ENCODE measurements at places on chromosomes 16 and 17.

GRCh38 chr16:4025428-4025827 lies 90.8 kb downstream of the ADCY9 start:
- no peak for DNase-seq

DNA sequence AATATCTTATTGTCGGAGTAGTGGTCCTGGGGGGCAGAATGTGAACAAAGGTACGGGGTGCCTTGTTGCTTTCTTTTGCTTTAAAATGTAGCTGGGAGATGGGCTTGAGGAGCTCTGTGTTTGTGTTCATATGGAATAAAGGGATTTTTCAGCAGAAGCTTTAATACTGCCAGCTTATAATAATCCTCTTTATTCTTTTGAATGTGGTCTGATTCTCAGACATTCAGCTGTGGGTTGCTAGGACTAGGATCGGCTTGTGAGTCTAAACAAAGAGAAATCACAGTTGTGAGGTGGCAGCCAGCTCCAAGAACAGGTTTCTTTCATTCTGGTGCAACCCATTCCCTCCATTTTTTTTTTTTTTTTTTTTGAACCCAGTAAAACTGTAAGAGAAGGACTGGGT lies 7.2 kb downstream of the MRPL58 start:
- DNase-seq, result no peak

- no peak for DNase-seq
Observed at GRCh38 chr16:11361701-11362451, 16.6 kb downstream of the RMI2 start.

- DNase-seq, result no peak
Observed at GRCh38 chr16:35207059-35207999, 1747.9 kb downstream of the TP53TG3F start.

GRCh38 chr17:81422776-81423697 lies 27.8 kb downstream of the BAHCC1 start:
- peak; percentile 94 for DNase-seq

DNA sequence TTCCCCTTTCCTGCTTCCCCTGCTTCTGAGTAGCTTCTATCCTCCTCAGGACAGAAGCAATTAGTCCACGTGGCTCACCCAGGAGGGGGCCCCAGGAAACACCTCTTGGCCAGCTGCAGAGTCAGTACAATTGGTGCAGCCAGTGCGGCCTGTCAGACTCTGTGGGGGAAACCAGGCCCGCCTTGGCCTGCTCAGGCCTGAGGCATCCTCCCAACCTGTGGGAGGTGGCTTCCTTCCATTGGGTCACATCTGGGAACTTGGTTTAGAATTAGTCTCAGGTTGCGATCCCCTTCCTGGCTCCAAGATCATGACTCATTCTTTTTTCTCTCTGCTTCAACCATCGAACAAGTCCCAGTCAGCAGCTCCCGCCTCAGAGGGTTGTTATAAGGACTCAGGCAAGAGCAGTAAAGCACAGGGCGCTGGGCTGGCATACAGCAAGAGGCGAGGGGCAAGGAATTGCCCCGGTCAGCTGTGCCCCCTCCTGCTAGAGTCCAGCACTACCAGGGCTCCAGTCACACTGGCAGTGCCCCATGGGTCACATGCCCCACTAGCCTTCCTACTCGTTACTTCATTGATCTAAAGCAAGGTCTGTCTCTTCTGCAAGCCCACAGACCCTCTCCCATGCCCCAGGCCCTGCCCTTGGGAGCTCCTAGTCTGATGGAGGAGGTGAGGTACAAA lies 8.1 kb upstream of the EPX start:
- DNase-seq, result peak; percentile 88

- no peak for DNase-seq
Observed at GRCh38 chr16:4685292-4685691, 8.1 kb upstream of the NUDT16L1 start.

DNA sequence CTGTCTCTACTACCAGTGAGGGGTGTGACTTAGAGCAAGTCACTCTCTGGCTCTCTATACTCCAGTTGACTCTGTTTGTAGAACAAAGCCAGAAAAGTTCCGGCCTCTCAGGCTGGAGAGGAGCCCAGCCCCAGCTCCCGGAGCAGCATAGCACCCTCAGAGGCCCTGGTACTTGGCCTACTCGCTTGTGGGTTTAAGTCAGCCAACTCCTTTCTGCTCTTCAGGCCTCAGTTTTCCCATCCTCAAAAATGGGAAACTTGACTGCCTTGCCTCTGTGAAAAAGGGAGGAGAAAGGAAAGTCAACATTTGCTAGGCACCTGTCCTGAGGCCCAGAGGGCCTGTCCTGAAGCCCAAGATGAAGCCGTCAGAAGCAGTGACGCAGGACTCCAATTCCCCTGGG lies 1.1 kb downstream of the CHST6 start:
- no peak for DNase-seq

GRCh38 chr16:24430954-24431760 lies 108.2 kb upstream of the RBBP6 start:
- DNase-seq, result peak; percentile 10

- DNase-seq, result no peak
Observed at GRCh38 chr16:2270070-2270462, 2.1 kb upstream of the RNPS1 start.

DNA sequence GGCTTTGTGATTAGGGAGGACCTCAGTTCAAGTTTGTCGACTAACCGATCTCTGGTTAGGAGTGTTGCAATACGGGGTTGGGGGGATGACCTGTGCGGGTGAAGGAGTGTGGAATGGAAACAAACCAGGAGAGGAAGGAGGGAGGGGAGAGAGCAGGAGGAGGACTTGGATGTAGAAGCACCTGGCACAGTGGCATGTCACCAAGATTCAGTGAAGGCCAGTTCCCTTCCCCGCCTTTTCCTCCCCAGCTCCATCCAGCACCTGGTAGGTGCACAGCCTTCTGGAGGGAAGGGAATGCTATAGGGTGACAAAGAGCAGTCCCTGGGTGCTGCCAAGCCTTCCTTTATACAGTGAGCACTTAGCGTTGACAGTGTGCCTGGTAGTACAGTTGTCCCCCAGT lies 107.4 kb upstream of the CRHR1 start:
- no peak for DNase-seq

All from H54 (cell line).